ENCODE measurements at places on chromosomes 16 and 17.

- no peak for DNase-seq
These were observed 206.0 kb downstream of the SEC14L1 start for GRCh38 chr17:77346765-77347164.

GRCh38 chr17:38564254-38564837 is 41.4 kb downstream of the SRCIN1 start:
- no peak for DNase-seq

GRCh38 chr17:30263552-30264333 is 28.0 kb downstream of the BLMH start:
- DNase-seq, result no peak

GRCh38 chr16:13014476-13014875 is 113.1 kb downstream of the SHISA9 start:
- no peak for DNase-seq

GRCh38 chr17:32636598-32637218 is 149.9 kb downstream of the CDK5R1 start:
- DNase-seq, result no peak

DNA sequence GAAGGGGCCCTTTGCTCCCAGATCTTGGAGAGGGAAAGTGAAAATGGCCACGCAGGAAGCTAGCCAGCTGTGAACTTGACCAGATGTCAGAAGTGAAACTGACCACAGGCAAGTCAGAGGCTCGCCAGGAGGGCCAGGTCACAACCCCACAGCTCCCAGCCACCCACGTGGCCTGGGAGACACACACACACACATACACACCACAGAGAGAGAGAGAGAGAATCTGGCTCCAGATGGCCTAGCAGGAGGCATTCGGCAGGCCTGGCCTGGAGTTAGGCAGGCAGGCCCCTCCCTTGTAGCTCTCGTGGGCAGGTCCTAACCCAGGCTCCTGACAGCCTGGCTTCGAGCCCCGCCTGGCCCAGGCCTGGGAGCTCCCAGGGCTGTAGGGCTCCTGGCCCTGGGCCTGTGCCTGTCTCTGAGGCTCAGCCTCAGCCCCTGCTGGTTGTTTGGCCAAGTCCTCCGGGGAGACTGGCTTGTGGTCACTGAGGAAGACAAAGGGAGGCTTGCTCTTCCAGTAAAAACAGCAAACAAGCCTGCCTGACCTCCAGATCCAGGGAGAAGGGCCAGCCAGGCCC is 20.2 kb downstream of the NGFR start:
- no peak for DNase-seq

GRCh38 chr17:2122641-2123302 is 67.9 kb downstream of the HIC1 start:
- no peak for DNase-seq

GRCh38 chr17:31686495-31686894 is 172.5 kb downstream of the COPRS start:
- no peak for DNase-seq

- no peak for DNase-seq
These were observed 12.4 kb downstream of the COIL start for GRCh38 chr17:56948491-56948890.

- peak; percentile 22 for DNase-seq
These were observed 1.4 kb downstream of the HES7 start for GRCh38 chr17:8122422-8122923.

GRCh38 chr17:75619506-75620431 is 13.5 kb upstream of the SMIM5 start:
- no peak for DNase-seq

DNA sequence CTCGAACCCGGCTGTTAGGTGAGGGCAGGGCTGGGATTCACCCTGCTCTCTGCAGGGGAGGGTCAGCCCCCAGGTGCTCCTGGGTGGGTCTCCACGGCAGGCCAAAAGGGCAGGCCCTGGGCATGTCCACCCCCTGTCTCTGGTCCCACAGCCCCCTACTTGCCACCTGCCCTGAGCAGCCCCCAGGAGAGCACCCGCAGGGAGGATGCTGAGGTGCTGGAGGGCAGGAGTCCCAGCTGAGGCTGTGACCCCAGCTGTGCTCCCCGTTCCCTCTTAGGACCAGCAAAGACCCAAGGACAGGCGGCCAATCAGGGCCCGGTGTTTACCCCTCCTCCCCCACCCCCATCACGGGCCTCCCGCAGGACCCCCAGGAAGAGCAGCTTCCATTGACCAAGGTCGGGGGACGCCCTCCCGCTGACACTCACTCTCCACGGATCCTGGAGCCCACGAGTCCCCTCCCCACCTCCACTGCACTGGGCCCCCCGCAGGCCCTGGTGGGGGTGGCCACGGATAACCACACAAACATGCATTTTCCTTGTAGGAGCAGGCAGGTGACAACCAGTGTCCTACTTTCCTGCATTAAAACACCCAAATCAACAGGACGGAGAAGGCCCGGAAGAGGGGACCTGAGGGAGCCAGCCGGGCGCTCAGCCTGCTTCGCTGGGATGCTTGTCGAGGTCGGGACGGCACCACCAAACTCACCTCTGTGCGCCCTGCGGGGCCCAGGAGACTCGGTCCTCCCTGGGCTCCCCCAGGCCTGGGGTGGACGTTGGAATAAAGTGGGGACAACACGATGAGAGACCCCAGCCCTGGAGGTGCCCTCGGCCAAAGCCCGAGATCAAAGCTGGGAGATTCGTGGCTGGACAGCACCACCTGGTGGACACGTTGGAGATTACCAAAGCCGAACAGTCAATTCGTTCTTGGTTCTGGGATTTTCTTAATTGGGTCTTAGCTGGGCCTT is 22.5 kb upstream of the ENPP7 start:
- peak; percentile 64 for DNase-seq

DNA sequence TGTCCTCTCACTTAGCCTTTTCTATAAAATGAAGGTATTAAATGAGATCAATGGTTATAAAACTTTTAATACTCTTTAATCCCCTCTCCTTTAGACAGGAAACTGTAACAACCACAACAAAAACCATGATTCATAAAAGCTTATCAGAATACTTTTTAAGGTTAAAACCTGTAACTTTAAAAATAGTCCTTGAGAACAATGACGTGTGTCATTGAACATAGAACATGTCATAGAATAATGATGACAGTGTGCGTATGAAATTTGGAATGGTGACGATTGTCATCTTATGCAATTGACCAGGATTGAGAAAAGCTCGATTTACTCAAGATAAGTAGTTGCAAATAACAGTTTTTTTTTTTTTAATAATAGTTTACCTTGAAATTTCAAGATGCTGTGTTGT is 94.1 kb downstream of the PLCG2 start:
- DNase-seq, result no peak

GRCh38 chr17:12242345-12242954 is 221.8 kb downstream of the MAP2K4 start:
- DNase-seq, result no peak

- no peak for DNase-seq
These were observed 5.5 kb upstream of the SECTM1 start for GRCh38 chr17:82338858-82339633.

DNA sequence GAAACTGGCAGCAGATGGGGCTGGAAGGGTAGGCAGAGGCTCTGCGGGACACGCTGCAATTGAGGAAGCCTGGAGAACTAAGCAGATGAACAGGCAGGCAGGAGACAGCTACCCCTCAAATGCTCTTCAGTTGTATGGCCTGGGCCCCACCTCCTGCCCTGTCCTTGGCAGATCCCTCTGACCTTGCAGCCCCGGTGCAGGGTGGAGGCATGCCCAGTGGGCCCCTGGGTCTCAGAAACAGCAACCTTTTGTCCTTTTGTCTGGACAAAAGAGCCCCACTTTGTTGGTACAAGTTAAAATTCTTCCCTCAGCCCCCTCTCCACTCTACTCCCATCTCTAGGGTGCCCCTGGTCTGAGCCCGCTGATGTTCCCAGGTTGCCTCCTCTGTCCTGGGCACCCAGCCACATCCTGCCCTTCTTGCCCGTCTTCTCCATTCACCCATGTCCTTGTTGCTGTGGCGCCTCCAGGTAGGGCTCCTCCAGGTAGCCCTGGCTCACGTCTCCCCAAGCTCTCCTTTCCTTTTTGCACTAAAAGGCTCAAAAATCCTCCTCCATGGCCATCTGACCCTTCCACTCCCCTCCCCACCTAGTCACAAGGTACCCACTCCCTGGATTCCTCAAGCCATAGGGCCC is 136.8 kb downstream of the CLEC16A start:
- DNase-seq, result no peak

DNA sequence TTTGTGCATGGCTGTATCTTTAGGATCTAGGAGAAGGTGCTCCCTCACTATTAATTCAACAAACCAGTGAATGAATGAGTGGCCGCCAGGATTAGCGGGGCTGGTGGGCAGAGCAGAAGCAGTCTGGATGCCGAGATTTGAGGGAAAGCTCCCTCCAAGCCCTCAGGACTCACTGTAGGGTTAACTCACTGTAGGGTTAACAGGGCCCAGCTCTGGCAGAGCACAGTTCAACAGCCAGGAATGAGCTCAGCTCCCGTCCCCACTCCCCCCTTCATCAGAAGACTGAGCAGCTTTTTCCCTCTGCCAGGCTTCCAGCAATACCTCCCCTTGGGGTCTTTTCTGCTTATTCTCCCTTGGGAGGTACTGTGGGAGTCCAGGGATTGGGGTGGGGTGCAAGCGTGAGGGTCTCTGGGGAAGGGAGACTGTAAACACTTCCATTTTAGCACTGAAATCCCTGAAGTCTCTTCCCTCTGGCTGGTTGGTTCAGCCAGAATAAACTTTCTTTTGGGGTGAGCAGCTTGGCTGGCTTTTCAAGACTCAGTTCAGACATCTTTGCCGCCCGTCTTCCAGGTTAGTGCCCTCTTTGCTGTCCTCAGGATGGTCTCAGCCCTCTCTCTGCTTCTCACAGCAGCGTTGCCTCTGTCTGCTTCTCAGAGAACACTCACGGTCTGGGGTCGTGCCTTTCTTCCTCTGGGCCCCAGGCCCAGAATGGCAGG is 53.7 kb upstream of the WSB1 start:
- no peak for DNase-seq

- DNase-seq, result no peak
These were observed 210.6 kb upstream of the DYNLRB2 start for GRCh38 chr16:80330150-80330549.

- DNase-seq, result peak; percentile 79
These were observed 2.9 kb downstream of the PHOSPHO1 start for GRCh38 chr17:49227436-49228261.
